NCI-H2107 (cell line): ENCODE measurements at places on chromosomes 1 and 21.
A peak's percentile ranks its signal among the peaks of the same experiment; 100 is the strongest.

- no peak for DNase-seq
Measured at GRCh38 chr1:112788561-112788960, 73.4 kb upstream of the PPM1J start.

DNA sequence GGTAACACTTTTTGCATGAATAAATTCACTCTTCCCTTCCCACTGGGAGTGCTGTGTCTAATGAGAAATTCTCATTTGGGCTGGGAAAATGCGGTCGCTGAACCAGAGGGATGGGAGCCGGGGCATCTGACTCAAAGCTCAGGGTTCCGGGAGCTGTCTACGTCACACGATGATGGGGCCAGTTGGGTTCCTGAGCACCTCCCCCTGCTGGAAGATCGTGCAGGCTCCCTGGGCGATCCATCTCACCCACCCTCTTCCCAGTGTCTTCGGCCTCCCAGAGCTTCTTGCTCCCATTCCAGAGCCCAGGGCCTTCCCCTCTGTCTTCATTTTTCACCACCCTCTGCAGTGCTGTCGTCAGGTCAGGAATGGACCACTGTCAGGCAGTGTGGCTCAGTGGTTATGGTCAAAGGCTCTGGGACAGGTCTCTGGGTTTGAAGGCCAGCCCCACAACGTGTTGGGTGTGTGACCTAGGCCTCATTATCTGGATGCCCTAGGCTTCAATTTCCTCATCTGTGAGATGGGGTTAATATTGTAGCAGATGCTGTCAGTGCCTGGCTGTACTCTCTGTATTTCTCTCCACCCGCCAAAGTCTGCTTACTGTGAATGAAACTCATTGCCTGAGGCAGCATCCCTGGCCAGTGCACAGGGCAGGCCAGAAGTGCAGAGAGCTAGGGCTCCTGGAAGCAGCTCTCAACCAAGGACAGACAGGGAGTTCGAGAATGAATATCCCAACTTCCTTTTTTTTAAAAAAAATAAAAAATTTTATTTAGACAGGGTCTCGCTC, 31.8 kb downstream of the IGSF21 start:
- no peak for DNase-seq

GRCh38 chr21:37047079-37047478, 25.8 kb downstream of the PIGP start:
- DNase-seq = peak; percentile 75

DNA sequence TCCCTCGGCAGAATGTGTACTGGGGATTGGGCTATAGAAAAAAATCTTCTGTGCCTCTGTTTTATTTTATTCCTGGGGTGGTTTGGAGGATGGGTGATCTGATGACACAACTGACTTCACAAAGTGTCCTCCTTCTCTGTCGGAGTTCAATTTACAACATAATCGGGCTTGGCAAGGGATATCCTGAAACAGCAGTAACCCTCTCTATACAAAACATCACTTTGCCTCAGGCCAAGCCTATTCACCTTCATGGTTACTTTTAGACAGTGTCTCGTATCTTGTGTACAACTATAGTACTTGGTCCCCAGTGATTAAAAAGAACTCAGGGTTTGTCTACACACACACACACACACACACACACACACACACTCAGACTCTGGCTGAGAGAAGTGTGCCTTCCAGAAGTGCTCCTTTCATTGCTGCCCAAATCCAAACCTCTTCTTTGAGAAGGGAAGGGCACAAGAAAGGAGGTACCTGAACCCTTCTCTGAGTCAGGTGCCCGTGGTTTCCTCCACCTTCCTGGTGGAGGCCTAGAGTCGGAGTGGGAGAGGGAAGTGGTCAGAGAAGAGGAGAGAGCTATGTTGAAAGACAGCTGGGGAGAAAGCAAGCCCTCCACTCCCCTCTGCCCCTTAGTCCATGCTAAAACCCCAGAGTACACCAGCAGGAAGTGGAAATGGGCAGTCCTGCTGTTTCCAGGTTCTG, 62.4 kb upstream of the POU2F1 start:
- DNase-seq = no peak

GRCh38 chr1:243217349-243217748, 37.7 kb downstream of the CEP170 start:
- no peak for DNase-seq
